ENCODE measurements at places on chromosomes 7 and 10.

GRCh38 chr10:50431133-50431532, 179.8 kb upstream of the ASAH2 start:
- no peak for DNase-seq

- DNase-seq, result no peak
These were observed 21.7 kb upstream of the BTBD16 start for GRCh38 chr10:122249303-122249850.

GRCh38 chr7:156684251-156684650, 43.7 kb downstream of the RNF32 start:
- no peak for DNase-seq

- no peak for DNase-seq
These were observed 17.7 kb upstream of the NODAL start for GRCh38 chr10:70459061-70459773.

DNA sequence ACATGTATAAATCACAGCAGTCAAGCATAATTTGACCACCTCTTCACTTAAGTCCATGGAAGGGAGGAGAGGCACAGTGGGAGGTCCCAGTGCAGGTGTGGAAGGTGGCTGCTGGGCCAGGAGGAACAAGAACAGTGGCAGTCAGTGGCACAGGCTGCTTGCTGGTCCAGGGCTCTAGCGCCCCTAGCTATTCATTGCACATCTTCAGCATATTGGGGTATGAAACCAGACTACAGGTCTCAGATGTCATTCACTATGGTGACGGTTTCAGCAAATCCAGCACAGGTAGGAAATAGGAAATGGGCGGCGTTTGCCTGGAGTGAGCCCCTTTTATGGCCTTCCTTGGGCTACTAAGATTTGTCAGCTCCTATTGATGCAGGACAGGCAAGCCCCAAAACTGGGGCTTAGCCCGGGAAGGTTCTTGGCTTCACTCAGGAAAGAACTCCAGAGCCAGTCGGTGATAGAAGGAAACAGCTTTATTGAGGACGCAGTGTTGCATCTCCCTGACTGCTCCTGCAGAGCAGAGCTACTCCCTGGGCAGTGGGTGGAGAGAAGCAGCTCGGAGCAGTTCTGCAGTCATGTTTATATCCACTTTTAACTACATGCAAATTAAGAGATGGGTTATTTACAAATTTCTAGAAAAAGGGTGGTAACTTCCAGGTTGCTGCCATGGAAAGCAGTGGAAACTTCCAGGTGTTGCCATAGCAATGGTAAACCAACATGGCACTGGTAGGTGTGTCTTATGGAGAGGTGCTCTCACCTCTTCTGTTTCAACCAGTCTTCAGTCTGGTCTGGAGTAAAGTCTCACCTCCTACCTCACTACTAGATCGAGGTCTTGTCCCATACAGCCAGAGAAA, 608.8 kb downstream of the PARD3 start:
- DNase-seq, result no peak

- DNase-seq, result no peak
These were observed 7.1 kb upstream of the KLHL7 start for GRCh38 chr7:23098460-23098859.

DNA sequence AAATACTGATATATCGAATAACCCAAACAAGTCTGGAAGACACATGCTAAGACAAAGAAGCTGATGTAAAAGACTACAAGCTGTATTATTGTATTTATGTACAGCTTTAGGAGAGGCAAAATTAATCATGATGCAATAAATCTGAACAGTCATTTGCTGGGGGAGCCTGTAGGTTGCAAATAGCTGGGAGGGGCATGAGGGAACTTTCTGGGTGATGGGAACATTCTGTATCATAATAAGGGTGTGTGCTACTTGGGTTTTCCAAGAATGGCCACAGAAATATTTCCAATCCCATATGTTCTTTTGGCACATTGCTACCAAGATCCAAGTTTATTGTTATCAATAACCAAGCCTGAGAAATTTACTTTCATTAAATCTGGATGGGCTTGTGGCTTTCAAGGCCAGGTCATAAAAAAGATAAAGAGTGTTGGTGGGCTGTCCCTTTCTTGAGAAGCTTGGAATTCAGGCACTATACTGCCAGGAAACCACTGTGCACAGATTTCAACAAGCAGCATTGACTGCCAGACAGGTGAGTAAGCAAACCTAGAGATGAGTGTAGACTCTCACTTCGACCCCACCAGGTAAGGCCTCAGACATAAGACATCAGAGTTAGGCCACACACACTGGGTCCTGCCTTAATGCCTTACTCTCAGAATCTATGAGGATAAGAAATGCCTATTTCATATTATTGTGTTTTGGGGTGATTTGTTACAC, 629.7 kb upstream of the FZD8 start:
- DNase-seq, result no peak

DNA sequence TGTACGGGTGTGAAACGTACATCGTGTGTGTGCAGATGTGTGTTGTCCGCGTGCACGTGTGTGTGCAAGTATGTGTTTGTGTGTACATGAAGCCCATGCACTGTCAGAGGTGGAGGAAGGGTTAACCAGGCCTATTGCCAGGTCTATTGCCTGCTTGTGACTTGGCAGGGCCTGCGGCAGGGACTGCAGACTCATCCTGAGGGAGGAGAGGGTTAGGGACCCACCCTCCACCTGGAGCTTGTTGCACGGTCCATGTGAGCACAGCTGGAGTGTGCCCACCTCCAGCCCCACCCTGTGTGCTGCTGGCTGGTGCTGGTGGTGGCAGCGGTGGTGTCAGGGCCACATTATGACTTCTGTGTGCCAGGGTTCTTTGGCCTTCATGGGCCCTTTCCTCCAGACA, 7.1 kb upstream of the AQP1 start:
- DNase-seq, result no peak

DNA sequence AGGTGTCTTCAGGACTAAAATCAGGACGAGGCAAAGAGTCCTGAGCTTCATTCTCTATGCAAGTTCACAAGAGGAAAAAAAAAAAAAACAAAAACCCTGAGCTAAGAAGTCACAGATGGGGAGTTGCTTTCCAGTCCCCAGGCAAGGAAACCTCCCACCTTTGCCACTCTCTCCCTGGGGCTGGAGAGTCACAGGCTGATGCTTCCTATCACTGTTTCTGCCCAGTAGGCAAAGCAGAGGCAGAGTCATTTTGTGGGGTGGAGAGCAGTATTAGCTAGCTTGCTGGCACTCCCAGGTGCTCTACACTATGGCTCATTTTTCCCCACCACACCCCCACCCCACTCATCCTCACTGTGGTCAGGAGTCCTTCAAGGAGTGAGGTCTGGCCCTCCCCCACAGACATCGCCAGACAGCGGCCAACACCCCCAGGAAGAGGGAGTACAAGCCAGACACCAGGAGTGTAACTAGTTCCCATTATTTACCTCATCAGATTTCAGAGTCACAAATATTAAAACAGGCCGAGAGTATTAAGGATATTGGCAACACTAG, 34.6 kb upstream of the UNC5B start:
- DNase-seq, result no peak

GRCh38 chr10:77649333-77650331, 12.0 kb upstream of the KCNMA1 start:
- no peak for DNase-seq

DNA sequence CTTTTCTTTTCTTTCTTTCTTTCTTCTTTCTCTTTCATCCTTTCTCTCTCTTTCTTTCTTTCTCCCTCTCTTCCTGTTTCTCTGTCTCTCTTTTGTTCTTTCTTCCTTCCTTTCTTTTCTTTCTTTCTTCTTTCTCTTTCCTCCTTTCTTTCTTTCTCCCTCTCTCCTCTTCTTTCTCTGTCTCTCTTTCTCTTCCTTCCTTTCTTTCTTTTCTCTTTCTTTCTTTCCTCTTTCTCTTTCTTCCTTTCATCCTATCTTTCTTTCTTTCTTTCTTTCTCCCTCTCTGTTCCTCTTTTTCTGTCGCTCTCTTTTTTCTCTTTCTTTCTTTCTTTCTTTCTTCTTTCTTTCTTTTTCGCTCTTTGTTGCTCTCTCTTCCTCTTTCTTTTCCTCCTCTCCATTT, 1149.2 kb upstream of the AUTS2 start:
- no peak for DNase-seq

- no peak for DNase-seq
These were observed 87.9 kb downstream of the RNF216 start for GRCh38 chr7:5693529-5693928.

GRCh38 chr10:74589226-74589673, 237.2 kb upstream of the KAT6B start:
- DNase-seq, result peak; percentile 88

GRCh38 chr10:90746829-90747228, 111.0 kb downstream of the HTR7 start:
- no peak for DNase-seq

GRCh38 chr7:47806701-47807103, 141.6 kb downstream of the PKD1L1 start:
- peak; percentile 75 for DNase-seq

GRCh38 chr10:133324198-133324792, 12.4 kb downstream of the CALY start:
- no peak for DNase-seq

DNA sequence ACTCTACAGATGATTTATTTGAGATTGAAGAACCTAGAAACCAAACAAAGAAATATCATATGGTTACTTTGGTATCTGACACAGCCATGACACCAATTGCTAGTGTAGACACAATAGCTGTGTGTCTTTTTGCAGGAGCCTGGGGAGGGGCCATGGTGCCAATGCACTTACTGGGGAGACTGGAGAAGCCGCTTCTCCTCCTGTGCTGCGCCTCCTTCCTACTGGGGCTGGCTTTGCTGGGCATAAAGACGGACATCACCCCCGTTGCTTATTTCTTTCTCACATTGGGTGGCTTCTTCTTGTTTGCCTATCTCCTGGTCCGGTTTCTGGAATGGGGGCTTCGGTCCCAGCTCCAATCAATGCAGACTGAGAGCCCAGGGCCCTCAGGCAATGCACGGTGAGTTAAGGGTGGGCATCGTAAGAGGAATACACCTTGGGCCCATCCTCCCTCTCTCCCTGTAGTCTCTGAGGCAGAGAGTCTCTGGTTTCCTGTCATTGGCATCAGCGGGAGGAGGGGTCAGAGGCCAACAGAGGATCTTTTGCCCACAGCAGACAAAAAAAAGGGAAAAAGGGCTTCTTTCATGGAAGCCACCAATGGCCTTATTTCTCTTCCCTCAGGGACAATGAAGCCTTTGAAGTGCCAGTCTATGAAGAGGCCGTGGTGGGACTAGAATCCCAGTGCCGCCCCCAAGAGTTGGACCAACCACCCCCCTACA, 1.2 kb downstream of the TMEM139 start:
- DNase-seq, result peak; percentile 92

DNA sequence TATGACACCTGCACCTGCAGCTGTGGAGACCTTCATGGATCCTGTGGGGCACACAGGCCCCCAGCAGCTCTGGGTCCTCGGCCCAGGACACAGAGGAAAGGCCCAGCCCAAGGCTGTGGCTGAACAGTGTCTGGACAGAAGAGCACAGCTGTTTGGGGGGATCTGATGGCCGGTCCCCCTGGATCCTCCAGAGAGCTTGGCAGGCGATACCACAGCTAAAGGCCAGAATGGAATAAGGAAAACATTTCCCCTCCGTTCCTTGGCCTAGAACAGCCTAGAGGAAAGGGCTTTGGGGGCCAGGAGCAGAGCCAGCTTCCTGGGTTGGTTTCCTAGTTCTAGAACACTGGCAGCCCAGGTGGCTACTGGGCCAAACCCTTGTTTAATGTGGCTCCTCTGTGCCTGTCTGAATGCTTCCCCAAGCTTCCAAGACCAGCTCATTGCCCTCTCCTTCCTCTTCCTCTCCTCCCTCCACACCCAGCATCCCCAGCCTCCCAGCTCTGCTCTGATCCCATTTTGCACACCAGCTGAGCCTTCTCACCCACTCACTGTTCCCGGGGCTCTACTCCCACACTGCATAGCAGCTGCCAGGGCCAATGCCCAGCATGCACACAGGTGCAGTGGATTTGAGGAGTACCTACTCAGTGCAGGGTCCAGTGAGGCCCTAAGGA, 46.9 kb downstream of the GPAM start:
- DNase-seq, result no peak

DNA sequence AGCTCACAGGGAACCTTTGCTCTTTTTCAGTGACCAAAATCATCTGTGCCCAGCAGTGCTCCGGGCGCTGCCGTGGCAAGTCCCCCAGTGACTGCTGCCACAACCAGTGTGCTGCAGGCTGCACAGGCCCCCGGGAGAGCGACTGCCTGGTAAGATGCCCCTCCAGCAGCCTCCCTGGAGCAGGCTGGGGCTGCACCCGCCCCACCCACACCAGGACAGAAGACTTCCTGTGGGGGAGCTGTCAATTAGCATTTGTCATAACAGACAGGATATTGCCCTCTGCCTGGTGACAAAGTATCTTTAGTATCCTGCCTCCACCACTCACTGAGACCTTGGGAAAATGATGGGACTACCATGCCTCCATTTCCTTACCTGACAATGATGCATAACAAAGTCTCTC, 133.7 kb downstream of the EGFR start:
- no peak for DNase-seq

DNA sequence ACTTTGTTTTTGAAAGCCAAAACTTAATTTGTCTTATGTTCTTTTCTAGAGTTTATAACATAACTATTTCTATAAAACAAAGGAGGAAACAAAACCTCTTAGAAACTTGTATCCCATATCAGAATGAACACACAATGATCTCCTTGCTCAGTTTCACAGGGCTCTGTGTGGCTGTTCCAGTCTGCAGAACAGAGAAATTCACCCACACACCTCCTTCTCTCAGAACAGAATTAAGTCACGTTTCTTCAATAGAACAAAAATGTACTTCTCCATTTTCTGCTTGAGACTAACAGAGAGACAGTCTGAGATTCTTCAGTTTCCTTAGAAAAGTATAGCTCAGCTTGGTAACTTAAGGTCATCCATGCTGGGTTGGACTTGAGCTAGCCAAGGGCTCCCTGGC, 15.8 kb upstream of the DOCK1 start:
- no peak for DNase-seq

- no peak for DNase-seq
These were observed 101.5 kb upstream of the RAB11FIP2 start for GRCh38 chr10:118148247-118148646.

DNA sequence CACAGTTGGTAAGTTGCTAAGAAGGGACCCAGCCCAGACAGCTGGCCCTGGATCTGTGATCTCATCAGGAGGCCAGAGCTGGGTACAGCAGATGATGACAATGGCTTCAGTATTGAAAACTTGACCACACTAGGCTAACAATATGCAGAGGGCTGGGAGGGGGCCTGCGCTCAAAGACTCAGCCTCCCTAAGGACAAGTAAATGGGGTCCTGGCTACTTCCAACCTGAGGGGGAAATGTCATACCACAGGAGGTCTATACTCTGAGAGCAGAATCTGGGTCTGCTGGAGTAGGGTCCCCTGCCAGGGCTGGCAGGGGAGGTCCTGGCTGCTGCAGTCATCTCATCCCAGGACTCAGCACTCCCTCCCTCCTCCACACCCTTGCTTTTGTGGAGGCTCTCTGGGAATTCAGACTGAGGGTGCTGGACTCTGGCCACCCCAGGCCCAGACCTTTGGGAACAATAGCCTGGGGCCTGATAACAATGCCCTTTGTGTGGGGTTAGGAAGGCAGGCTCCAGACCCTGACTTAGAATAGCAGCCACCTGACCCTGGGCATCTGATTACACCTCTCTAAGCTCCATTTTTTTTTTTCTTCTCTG, 1.4 kb downstream of the FXYD4 start:
- DNase-seq, result peak; percentile 83

- DNase-seq, result no peak
These were observed 43.1 kb downstream of the TNRC18 start for GRCh38 chr7:5380350-5381070.

GRCh38 chr7:150963707-150964559, 14.2 kb downstream of the KCNH2 start:
- DNase-seq, result no peak
